H7 (cell line): ENCODE measurements at places on chromosomes 13 and 19.
A peak's percentile ranks its signal among the peaks of the same experiment; 100 is the strongest.

- no peak for DNase-seq
Observed at GRCh38 chr13:98997738-98998641, 20.1 kb upstream of the DOCK9 start.

DNA sequence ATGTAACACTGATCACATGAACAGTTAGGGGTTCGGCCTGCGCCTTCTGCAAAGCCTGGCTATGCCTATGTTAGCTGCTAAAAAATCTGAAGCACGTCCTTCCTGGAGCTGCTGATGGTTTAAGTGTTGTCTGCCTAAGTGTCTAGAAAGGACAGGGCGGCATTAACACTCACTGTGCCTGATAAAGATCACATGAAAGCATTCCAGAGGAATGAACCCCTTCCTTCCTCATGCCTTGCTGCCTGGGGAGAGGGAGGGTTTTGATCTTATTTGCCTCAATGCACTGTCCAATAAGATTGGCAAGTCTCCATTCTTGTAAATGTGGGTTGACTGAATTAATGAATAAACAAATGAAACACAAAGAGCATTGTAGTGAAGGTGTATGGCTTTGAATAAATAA is 5.2 kb downstream of the DOCK9 start:
- DNase-seq, result no peak

DNA sequence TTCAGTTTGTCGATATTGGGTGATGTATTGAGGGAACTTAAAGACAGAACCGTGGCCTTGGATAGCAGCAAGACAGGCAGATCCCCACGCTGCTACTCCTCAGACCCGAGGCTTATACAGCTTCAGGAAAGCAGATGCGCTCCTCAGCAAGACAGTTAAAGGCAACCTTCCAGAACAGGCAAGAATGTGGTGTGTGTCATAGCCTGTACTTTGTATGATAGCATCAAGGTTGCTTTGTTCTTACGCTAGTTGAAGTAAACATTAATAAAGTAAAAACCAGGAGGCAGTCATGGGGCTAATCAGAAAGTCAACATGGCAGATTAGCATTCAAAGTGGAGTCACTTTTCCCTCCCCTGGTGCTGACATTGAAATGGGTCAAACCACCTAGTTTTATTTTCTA is 473.2 kb downstream of the DCT start:
- no peak for DNase-seq

GRCh38 chr19:52335768-52336116 is 301 bp upstream of the ZNF610 start:
- DNase-seq, result no peak

GRCh38 chr13:101492251-101492910 is 39.9 kb downstream of the ITGBL1 start:
- DNase-seq, result no peak

- peak; percentile 76 for DNase-seq
Observed at GRCh38 chr19:40718774-40719391, 2.0 kb downstream of the ITPKC start.

DNA sequence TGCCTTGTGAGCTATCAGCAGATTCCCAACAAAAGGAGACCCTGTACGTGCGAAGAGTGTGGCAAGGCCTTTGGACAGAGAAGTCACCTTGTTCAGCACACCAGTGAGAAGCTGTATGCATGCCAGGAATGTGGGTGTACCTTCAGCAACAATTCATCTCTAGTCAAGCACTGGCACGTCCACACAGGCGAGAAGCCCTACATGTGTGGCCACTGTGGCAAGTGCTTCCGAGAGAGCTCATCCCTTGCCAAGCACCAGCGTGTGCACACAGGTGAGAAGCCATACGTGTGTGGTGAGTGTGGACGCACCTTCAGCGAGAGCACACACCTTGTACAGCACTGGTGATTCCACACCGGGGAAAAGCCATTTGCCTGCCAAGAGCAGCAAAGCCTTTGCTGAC is 7.6 kb upstream of the ZSCAN22 start:
- no peak for DNase-seq

GRCh38 chr19:16814526-16815100 is 14.6 kb upstream of the SIN3B start:
- DNase-seq, result no peak

DNA sequence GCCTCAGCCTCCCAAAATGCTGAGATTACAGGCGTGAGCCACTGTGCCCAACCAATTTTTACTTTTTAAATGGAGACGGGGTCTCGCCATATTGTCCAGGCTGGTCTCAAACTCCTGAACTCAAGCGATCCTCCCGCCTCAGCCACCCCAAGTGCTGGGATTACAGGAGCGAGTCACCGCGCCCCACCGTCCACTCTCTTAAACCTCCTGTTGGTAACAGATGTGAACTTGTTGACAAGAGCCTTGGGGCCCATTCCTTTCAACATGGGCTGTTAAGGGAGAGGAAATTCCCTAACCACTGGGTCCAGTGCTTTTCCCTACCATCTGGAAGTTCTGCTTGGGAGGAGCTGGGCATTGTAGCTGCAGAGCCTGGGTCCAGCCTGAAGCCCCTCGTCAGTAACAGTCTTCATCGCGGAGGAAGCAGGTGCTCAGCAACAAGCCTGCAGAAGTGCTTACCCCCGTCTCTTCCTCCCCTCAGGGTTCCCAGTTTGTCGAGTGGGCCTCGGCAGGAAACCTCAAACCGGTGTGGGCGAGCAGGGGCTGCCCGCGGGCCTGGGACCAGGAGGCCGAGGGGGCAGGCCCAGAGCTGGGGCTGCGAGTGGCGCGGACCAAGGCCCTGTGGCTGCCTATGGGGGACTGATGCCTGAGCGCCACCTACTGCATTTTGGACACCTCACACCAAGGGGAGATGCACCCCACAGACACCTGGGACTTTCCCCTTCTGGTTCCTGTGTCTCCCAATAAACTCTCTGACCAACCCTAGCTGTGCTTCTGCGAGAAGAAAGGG is 4.0 kb upstream of the FLT3LG start:
- peak; percentile 70 for DNase-seq

DNA sequence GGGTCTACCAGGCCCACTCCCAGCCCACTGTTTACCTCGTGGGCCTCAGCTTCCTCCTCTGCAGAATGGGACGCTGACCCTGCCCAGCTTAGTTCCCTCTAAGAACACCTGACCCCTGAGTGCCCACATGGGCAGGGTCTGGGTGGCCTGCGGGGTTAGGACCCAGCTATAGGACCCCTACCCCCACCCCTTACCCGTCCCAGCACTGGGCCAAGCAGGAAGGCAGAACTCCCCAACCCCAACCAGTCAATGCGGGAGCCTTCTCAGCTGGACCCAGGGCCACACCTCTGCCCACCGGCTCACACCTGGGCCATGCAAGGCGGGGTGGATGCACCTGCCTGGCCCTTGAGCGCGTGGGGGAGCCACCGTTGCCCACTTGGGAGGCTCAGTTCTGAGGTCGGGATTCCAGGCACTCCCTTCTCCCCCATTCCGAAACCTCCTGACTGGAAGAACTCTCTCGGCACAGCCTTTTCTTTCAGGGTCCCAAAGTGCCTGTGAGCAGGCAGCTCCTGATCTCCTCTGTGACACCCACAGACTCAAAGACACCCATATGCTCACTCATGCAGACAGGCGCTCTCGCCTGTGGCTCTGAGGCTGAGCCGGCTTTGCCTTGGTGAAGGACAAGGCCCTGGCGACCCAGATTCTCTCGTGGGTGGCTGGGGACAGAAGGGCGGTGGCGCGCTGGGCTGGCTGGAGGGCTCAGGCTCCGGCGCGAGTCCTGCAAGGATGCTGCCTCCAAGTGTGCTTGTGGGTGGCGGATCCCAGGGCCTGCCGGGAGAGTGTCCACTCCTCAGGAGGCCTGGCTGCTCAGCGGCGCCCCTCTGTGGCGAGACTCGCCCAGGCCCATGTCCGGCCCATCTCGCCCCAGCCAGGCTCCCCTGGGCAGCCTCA is 27.9 kb upstream of the PARP4 start:
- peak; percentile 89 for DNase-seq

DNA sequence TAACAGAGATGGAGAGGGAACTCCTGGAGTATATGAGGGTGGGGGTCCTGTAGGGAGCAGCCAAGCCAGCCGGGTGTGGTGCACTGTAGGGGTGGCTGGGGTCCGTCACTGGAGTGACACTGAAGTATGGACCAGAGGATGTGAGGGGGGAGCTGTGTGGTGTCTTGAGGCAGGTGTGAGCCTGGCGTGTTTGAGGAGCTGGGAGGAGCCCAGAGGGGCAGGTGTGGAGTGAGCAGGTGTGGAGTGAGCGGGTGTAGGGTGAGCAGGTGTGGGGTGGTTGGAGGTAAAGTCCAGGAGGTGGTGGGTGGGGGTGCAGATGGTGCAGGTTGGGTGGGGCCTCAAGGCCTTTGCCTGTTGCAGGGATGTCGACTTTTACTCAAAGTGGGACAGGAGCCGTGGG is 5.9 kb downstream of the B3GNT8 start:
- no peak for DNase-seq

GRCh38 chr19:3591876-3592613 is 6.8 kb downstream of the GIPC3 start:
- no peak for DNase-seq

GRCh38 chr13:81382246-81382645 is 1041.3 kb upstream of the SPRY2 start:
- DNase-seq, result no peak

- no peak for DNase-seq
Observed at GRCh38 chr13:31014456-31014855, 82.0 kb downstream of the TEX26 start.

DNA sequence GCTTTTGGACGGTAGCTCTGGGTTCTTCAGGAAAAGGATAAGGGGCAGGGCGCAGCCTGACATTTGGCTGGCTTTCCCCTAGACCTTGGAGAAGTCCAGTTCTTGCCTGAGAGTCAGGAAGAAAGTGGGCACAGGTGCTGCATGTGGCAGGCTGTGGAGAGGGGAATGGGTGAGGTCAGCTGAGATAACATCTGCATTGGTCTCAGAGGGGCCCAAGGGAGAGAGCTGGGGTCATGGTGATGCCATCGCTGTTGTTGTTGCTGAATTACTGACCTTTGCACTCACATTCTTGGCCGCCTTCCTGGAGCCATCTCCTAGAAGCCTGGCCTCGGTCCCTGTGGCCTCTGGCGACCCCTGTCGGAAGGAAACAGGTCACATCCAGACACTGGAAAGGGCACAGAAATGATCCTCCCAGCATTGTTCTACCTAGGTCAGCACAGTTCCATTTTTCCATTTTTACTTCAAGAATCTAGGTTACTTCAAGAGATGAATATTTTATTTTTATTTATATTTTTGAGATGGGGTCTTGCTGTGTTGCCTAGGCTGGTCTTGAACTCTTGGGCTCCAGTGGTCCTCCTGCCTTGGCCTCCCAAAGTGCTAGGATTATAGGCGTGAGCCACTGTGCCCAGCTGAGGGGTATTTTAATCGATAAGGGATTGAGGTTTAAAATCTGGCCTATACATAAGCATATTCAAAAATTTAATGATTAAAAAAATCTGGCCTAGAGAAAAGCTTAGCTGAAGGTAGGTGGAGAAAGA is 6.5 kb upstream of the LIPE start:
- DNase-seq, result peak; percentile 72

GRCh38 chr13:97629601-97630272 is 195.8 kb downstream of the RAP2A start:
- no peak for DNase-seq

- DNase-seq, result no peak
Observed at GRCh38 chr19:5122121-5122400, 153.1 kb downstream of the KDM4B start.

DNA sequence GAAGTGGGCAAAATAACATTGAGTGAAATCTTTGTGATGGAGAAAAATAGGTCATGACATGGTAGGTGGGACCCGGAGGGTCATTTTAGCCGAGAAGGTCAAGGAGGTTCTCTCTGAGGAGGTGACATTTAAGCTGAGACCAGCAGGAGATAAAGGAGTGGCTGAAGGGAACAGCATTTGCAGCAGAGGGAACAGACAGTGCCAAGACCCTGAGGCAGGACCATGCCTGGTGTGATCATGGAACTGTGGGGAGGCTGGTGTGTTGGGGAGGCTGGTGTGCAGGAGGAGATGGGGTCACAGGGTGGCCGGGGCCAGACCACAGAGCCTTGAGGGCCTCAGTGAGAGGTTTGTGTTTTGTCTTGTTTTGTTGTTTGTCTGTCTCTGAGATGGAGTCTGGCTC is 59.4 kb upstream of the KLF2 start:
- DNase-seq, result no peak

- DNase-seq, result no peak
Observed at GRCh38 chr19:50896591-50897190, 14.5 kb downstream of the KLK4 start.

GRCh38 chr19:39380521-39381502 is 10.1 kb downstream of the PAF1 start:
- DNase-seq, result peak; percentile 36

DNA sequence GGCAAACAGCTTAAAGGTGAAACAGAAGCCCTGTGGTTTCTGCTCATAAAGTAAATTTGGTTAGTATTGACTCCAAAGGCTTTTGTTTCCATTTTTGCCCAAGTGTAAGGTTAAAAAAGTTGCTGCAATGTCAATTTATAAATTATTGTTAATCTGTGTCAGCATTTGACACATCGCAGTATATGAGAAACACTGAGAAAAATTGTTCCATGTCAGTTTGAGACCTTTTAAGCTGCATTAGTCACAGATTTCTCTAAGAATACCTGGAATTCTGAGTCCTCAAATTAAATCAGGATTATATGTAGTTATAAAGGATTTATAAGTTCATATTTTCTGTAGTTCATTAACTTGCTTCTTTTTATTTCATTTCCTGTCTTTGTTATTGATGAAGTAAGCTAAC is 78.8 kb downstream of the FGF14 start:
- no peak for DNase-seq

- no peak for DNase-seq
Observed at GRCh38 chr13:80086304-80086721, 254.6 kb downstream of the SPRY2 start.

- DNase-seq, result no peak
Observed at GRCh38 chr19:38974624-38975213, 823 bp downstream of the FBXO17 start.

GRCh38 chr13:25171517-25172302 is at the start of gene AMER2:
TSS of gene AMER2 (minus strand) at chr13:25172288. CDS start at chr13:25171619, 669 bp downstream.
- DNase-seq, result peak; percentile 66

DNA sequence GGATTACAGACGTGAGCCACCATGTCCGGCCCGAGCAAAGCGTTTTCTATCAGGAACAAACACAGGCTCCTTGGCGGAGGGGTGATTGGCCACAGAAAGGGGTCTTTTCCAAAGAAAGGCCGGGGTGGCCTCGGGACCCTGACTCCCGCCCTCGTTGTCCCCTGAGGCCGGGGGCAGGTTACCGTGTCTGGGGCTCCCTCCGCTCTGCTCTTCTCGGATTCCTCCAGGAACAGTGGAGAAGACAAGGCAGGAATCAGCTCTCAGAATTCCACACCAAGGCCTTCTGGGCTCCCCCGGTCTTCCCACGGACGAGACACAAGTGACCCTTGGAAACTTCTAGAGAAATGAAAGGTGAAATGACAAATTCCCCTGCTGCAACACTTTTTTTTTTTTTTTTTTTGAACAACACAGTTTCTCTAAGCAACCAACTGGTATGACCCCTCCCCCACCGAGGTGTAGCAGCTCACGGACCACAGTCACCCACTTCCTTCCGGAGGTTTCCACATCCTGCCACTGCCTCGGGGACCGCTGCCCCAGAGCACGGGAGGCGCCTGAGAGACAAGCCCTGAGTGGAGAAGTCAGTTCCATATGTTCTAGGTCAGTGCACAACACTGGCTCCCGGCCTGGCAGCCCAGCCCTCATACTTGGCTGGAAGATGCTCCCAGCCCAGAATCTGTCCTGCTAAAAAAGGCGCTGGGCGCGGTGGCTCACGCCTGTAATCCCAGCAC is 11.0 kb downstream of the MOB3A start:
- DNase-seq, result no peak
